ENCODE measurements at places on chromosomes 5 and 9.

GRCh38 chr5:150670275-150670947 is 9.4 kb downstream of the MYOZ3 start:
- no peak for DNase-seq

DNA sequence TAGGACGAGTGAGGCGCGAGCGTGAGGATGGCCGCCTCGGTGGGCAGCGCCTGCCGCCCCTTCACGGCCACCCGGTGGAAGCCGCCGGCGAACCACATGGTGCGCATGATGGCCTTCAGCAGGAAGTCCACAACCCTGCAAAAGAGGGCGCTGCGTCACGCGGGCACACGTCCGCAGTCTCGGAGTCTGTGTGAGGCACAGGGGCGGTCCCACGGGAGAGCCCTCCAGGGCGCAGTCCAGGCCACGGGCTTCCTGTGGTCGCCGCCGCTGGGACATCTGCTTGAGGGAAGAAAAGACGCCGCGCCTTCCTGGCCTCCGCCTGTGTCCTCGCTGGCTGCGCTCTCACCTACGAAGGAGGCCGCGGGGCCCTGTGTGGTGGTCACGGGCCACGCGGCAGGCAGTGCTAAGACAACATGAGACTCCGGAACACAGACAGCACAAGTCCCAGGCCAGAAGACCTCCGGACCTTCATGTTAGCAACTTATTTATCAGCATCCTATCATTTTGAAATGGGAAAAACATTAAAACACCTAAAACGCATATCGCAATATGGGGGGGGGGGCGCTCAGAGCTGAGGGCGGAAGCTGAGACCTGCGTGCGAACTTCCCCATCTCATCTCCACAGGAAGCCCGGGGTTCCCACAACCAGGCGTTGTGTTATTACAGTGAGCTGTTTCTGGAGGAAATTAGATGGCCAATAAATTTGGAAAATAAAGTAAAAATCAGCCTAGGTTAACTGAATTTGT is 28.8 kb downstream of the LPCAT1 start:
- DNase-seq: no peak

DNA sequence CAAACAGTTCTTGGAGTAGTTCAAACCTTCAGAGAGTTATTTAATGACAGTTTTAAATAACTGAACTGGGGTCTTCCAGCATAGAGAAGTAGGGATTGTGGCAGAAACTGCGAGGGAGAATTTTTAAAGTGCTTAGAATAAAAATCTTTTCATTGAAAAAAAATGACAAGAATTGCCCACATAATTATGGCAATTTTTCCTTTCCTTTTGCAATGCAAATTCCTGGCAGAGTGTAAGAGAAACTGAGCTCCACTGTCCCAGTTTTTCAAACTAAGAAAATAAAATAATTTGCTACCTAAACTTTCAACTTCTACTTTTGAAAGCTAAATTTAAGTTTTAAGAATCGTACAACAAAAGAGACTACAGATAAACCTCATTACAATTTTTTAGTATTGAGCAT is 2.3 kb upstream of the PTGER4 start:
- DNase-seq: no peak

DNA sequence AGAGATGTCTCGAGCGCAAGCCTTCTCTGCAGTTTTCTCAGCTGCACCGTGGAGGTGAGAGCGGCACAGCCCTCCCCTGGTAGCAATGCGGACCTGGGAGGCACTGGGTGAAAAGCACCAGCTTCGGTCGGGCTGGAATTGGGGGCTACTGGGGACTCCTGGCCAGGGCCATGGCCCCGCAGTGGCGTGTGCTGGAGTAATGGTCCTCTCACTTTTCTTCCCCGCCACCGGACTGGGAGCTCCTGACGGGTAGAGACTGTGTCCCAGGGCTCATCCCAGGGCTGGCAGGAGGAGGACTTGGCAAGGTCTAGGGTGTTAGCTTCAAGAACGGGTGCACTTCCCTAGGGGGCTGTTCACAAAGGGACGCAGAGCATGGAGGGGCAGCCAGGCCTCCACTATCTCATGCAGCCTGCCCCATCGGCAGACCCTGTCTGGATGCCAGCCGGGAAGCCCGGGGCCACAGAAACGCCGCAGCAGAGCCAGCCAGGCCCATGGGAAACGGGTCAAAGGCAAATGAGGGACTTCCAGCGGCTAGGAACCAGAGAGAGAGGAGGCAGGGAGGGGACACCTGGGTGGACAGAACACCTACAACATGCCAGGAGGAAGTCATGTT is 92.6 kb upstream of the MVB12B start:
- no peak for DNase-seq

Data from activated CD4-positive, CD25-positive, alpha-beta regulatory T cell treated with anti-CD3 and anti-CD28 coated beads, Interleukin-2, amount 50 U/mL, for 16 hours (primary cell).